Smooth muscle cell of trachea (primary cell): ENCODE measurements at places on chromosomes 1 and 21. TPM values are rescaled to one million over a fixed set of nuclear protein-coding genes. Genes with fewer than 3 reads are reported as not detected.

Gene LCE2B
- total RNA-seq, result not detected in 2 replicates

Gene PGLYRP4
- not detected in 2 replicates for total RNA-seq

Gene ARF1
- 297 and 326 TPM in 2 replicates for total RNA-seq

Gene GPR52
- total RNA-seq, result 0.50 and 1.5 TPM in 2 replicates

Gene KCND3
- total RNA-seq, result under 0.01 TPM in 2 replicates

Gene NBPF4
- total RNA-seq, result not detected in 2 replicates

Gene CFAP45
- total RNA-seq, result 1.0 and 1.3 TPM in 2 replicates

Gene VHLL
- total RNA-seq, result not detected in 2 replicates

Gene OR2T2
- not detected in 2 replicates for total RNA-seq

Gene SH2D1B
- total RNA-seq, result not detected in 2 replicates

Gene FCRL6
- total RNA-seq, result not detected in 2 replicates

Gene AK5
- total RNA-seq, result 69.1 and 72.4 TPM in 2 replicates

Gene KANK4
- total RNA-seq, result 0.15 TPM in 1 of 2 replicates, not detected in the other

Gene TFF3
- total RNA-seq, result 0.17 and 0.29 TPM in 2 replicates
